PC-9 (cell line): ENCODE measurements at places on chromosomes 11 and 22. TPM values are rescaled to one million over a fixed set of nuclear protein-coding genes. Genes with fewer than 3 reads are reported as not detected.

DNA sequence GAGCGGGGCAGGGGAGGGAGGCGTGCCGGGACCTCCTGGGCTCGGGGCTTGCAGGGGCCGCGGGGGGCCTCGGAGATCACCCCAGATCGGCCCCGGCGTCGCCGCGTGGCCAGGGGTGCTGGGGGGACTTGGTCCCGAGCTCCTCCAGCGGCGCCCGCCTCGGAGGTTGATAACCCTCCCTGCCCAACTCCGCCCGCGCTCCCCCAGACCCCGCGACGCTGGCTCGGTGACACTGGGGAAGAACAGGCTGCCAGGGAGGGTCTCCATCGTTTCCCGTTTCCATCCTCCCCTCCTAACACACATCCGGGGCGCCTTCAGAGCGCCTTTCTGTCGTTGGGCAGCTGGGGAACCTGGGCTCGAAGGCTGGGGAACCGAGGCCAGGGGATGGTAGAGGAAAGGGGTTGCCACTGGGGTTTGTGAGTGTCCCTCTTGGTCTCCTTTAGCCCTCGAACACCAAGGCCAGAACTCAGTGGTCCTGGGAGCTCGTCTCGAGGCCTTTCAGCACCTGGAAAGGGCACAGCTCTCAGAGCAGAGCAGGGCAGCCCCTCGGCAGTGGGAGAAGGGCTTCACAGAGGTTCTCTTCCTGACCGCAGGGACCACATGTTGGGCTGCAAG lies 431 bp downstream of the SLC37A2 start:
- H3K4me1 ChIP-seq, result peaks cover 14% of the 10 kb centered on the region; the same call in 1 of the 2 replicates
- H3K36me3 ChIP-seq, result no peaks in the 10 kb centered on the region
- H3K27ac ChIP-seq, result peak overlapping the region; percentile 36; the same call in 1 of the 2 replicates
- H3K27me3 ChIP-seq, result no peaks in the 10 kb centered on the region
- H3K4me3 ChIP-seq, result peak overlapping the region; percentile 73

DNA sequence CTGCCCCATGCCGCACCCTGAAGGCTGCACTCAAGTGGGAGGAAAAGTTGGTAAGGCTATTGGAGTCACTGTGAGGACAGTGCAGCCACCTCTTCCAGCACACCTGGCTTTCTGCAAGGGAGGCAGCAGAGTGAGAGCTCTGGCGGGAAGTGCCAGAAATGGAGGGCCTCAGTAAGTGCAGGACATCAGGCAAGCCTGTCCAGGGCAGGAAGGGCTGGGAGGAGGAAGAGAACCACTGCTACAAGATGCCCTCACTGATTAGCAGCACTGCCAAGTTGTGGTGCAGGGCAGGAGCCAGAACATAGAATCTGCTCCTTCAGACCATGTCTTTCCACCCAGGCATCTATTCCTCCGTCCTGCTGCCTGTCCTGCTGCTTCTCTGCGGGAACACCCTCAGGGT lies 61.2 kb upstream of the CLTCL1 start:
- no peak overlapping the region for H3K4me3 ChIP-seq
- H3K36me3 ChIP-seq, result no peaks in the 10 kb centered on the region
- H3K27ac ChIP-seq, result no peak overlapping the region
- DNase-seq, result no peak
- H3K4me1 ChIP-seq, result no peaks in the 10 kb centered on the region

- DNase-seq, result no peak
- no peaks in the 10 kb centered on the region for H3K27me3 ChIP-seq
- no peak overlapping the region for H3K4me3 ChIP-seq
- no peaks in the 10 kb centered on the region for H3K36me3 ChIP-seq
- H3K27ac ChIP-seq, result no peak overlapping the region
Measured at GRCh38 chr11:7630002-7630401, 43.3 kb downstream of the CYB5R2 start.

DNA sequence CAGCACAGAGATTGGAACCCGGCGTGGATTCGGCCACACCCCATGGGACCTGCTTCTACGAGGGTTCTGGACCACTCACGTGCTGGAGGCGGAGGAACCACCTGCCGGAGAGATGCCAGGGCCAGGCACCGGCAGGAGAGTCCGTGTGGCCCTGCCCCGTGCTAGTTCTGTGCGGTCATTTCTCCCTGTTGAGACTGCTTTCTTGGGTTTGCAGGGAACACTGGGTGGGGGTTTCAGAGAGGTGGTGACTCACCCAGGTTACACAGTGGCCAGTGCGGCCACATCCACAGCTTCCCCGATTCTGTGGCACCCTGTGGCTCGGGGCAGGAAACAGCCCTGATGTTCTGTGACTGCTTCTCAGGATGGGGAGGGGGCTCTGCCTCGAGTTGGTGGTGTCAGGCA lies 3.6 kb upstream of the PHLDA2 start:
- peak; percentile 52 for DNase-seq
- peak overlapping the region; percentile 39; the same call in 1 of the 2 replicates for H3K4me3 ChIP-seq
- peaks cover 32% of the 10 kb centered on the region for H3K4me1 ChIP-seq
- no peaks in the 10 kb centered on the region for H3K36me3 ChIP-seq
- no peaks in the 10 kb centered on the region for H3K27me3 ChIP-seq

DNA sequence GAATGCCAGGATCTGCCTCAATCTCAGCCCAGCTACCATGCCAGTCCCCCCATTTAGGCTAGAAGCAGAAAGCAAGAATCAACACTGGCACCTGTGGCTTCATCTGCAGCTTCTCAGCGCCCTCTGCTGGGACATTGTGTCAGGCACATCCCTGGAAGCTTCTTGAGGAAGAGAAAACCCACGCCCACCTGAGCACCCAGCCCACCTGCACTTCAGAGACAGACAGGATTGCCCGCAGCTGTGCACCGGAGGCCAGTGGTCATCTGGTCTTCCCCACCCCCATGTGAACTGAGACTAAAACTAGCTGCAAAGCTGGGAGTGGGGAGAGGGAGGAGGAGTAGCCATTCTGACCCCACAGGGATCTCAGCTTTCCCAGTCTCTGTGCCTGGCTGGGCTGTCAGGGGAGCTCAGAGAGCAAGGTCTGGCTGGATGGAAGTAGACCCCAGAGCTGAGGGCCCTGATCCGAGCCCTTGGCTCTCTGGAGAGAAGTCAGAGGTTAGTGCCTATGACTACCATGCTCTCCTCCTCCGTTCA lies 66.8 kb downstream of the FEZ1 start:
- H3K36me3 ChIP-seq, result no peaks in the 10 kb centered on the region
- H3K27me3 ChIP-seq, result peaks cover 30% of the 10 kb centered on the region
- no peaks in the 10 kb centered on the region for H3K4me1 ChIP-seq
- DNase-seq, result peak; percentile 49

DNA sequence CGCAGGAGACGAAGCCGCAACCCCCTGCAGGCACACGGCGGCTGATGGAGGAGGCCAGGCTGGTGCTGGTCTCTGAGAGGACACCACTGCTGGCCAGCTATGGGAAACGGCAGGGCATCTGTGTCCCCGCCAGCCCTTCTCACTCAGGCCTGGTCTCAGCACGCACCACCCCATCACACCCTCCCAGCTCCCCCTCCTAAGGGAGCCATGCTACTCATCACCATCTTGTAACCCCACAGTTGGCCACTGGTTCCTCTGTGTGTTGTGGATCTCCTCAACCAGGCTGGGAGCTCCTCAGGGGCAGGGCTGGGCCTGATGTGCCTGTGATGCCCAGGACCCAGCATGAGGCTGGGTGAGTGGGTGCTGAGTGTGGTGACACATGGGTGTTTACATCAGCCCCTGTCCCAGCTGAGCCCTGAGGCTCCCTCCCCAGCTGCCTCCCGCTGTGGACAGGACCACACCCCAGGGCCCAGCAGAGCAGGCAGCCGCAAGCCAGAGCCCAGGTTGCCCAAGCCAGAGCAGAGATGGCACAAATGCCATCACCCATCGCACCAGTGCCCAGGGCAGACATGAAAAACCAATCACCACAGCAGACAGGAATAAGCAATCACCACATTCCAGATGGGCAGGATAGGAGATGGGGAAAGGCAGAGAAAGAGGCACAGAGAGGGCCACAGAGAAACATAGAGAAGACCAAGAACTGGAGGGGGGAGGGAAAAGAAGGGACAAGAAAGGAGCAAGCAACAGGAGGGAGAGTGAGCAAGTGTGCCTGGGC lies 8.2 kb downstream of the ARVCF start:
- no peaks in the 10 kb centered on the region for H3K27me3 ChIP-seq
- H3K27ac ChIP-seq, result no peak overlapping the region
- no peaks in the 10 kb centered on the region for H3K36me3 ChIP-seq
- DNase-seq, result no peak
- H3K4me1 ChIP-seq, result no peaks in the 10 kb centered on the region

DNA sequence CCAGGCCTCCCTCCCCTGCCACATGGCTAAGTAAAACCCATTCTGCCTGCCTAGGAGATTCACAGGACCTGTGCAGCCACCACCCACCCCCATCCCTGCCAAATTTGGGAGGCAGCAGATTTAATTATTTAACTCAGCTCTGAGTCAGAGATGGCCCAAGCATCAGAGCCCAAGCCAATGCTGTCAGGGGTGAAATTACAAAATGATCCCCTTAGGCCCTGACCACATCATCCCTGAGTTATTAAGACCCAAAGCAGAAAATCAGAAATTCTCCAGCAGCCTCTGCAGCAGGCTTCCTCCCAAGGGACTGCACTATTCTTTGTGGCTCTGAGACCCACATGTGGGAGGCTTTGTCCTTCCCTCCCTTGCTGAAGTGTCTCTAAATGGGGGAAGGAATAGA lies 52.8 kb upstream of the RRAS2 start:
- H3K27ac ChIP-seq, result peak overlapping the region; percentile 21; the same call in 1 of the 2 replicates
- H3K36me3 ChIP-seq, result no peaks in the 10 kb centered on the region
- H3K4me1 ChIP-seq, result peaks cover 65% of the 10 kb centered on the region
- no peak overlapping the region for H3K4me3 ChIP-seq

DNA sequence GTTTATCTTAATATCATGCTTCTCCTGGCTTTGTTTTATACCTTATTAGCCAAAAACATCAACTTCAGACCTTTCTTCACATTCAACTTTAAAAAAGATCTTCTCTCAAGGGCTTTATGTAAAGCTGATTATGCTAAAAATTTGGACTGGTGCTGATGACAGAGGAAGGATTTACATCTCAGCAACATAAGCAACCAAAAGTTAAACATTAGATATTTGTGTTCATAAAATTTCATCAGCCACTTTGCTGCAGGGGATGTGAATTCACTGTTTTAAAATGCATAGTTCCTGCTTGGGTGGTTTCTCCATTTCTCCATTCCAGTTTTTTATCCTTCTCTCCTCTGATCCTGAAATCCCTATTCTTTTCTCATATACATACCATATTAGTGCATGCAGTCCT lies 398.6 kb upstream of the DDI1 start:
- no peak overlapping the region for H3K4me3 ChIP-seq
- no peaks in the 10 kb centered on the region for H3K36me3 ChIP-seq
- H3K27me3 ChIP-seq, result no peaks in the 10 kb centered on the region
- DNase-seq, result no peak
- no peaks in the 10 kb centered on the region; the same call in 1 of the 2 replicates for H3K4me1 ChIP-seq

GRCh38 chr11:35663408-35663702 lies 780 bp downstream of the TRIM44 start:
- H3K36me3 ChIP-seq, result peaks cover 24% of the 10 kb centered on the region
- H3K4me1 ChIP-seq, result peaks cover 47% of the 10 kb centered on the region
- H3K27me3 ChIP-seq, result no peaks in the 10 kb centered on the region
- H3K27ac ChIP-seq, result peak overlapping the region; percentile 89

DNA sequence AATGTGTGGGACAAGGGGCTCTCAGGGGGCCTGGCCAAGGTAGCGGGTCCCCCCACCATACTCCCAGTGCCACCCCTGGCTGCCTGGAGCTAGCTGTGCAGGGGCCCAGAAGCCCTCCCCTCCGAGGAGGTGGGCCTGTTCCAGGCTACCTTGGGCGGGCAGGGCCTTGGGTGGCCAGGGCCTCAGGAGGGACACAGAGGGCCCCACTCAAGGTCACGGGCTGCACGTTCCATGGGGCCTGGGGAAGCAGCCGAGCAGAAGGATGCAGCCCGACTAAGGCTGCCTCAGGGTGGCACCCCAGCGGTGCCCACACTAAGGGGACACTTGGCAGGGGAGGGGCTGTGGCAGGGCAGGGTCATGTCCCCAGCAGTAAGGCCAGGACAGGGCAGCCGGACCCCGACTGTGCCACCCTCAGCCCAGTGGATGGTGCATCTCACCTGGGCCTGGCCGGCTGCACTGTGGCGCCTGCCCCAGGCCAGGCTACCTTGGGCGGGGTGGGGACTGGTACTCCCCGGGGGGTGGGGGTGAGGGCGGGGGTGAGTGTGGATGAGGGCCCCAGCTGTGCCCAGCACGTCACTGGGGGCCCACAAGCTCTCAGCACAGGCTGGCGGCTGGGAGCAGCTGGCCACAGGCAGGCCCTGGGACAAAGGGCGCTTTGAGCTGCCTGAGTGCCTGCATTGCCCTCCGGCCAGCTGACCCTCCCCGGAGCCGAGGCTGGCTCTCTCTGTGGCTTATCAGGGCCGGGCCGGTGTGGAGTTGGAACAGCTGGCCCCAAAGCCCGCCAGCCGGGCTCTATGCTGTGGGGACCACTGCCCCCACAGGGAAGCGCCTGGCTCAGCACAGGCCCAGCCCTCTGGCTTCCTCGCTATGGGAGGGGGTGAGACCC lies 117.1 kb downstream of the KCNQ1 start:
- no peak overlapping the region for H3K4me3 ChIP-seq
- no peaks in the 10 kb centered on the region for H3K4me1 ChIP-seq
- no peaks in the 10 kb centered on the region; the same call in 1 of the 2 replicates for H3K27me3 ChIP-seq
- H3K27ac ChIP-seq, result no peak overlapping the region

- peaks cover 20% of the 10 kb centered on the region for H3K36me3 ChIP-seq
- no peaks in the 10 kb centered on the region for H3K27me3 ChIP-seq
- H3K4me1 ChIP-seq, result no peaks in the 10 kb centered on the region
- H3K27ac ChIP-seq, result no peak overlapping the region
- DNase-seq, result peak; percentile 87
Measured at GRCh38 chr11:130897262-130898182, 18.8 kb downstream of the SNX19 start.

DNA sequence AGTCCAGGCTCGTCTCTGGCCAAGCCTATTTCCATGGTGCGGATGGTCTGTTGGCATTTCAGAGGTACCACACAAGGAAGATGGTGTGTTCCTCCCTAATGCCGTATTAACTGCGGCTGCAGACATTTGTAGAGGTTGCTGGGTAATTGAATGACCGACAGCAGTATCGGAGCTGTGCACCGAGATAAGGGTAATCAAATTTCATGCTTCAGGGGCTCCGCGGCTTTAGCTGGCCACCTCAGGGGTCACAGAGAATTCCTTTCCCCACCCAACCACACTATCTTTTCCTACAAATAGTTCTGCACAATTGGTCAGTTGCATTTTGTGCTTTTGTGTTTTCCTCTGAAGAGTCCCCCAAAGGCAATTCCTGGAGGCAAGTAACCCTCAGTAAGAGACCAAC lies 297.4 kb downstream of the OPCML start:
- peaks cover 42% of the 10 kb centered on the region for H3K27me3 ChIP-seq
- no peaks in the 10 kb centered on the region for H3K4me1 ChIP-seq
- H3K36me3 ChIP-seq, result no peaks in the 10 kb centered on the region
- DNase-seq, result no peak
- no peak overlapping the region for H3K4me3 ChIP-seq
- no peak overlapping the region for H3K27ac ChIP-seq

DNA sequence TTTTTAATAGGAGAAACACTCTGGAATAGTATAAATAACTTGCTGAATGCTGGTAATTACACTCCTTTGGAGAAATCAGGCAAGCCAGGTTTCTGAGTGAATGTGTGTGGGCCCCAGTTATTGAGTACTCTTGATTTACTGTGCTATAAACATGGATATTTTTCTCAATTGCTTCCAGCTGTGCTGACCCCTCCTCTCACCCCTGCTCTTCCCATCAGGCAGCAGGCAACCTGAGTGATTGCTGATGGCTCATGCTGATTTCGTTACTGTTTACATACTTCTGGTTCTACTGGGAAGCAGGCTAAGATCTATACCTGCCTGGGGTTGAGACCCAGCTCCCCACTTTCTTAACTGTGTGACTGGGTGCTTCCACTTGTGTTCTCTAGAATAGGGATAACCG lies 68.5 kb downstream of the DHCR7 start:
- H3K27ac ChIP-seq, result no peak overlapping the region
- no peak for DNase-seq
- H3K27me3 ChIP-seq, result peaks cover 75% of the 10 kb centered on the region
- no peak overlapping the region for H3K4me3 ChIP-seq
- no peaks in the 10 kb centered on the region for H3K4me1 ChIP-seq

The MYO7A gene
- total RNA-seq, result 2.4 and 3.5 TPM in 2 replicates

The OR6A2 gene
- total RNA-seq, result 0.48 TPM in 1 of 2 replicates, not detected in the other

The SRPRA gene
- total RNA-seq, result 53.3 and 57.1 TPM in 2 replicates

The NRIP3 gene
- total RNA-seq, result 1.1 and 2.1 TPM in 2 replicates
